NCI-H2171 treated with DMSO at 0.1 percent for 48 hours (cell line): ENCODE measurements at places on chromosomes 4 and X.

DNA sequence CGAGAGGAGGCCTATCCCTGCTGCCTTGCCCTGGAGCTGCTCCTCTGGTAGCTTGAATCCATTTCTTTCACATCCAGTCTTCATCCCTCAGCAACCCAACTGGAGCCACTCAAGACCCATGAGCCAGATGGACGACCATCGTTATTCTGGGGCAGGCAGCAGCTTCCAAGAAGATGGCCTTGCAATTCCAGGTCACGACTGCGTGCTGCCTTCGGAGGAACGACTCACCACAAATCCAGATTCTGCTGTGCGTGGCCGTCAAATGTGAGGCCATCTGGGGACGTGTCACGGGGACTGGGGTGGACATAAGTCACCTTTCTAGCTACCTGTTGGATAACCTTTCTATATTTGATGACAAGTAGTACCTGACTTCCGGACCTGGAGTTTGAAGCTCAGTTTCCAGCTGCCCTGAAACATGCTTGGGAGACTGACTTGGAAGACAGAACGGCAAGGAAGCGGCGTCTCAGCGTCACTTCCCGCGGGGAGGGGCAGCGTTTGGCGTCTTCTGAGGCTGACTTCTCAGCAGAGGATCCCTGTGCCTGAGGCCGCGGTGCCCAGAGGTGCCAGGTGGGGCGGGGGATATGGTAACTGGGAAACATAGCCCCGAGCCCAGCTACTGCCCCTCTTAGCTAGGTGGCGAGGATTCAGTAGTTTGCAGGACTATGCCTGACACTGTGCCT is 11.7 kb upstream of the TMEM271 start:
- DNase-seq: no peak

DNA sequence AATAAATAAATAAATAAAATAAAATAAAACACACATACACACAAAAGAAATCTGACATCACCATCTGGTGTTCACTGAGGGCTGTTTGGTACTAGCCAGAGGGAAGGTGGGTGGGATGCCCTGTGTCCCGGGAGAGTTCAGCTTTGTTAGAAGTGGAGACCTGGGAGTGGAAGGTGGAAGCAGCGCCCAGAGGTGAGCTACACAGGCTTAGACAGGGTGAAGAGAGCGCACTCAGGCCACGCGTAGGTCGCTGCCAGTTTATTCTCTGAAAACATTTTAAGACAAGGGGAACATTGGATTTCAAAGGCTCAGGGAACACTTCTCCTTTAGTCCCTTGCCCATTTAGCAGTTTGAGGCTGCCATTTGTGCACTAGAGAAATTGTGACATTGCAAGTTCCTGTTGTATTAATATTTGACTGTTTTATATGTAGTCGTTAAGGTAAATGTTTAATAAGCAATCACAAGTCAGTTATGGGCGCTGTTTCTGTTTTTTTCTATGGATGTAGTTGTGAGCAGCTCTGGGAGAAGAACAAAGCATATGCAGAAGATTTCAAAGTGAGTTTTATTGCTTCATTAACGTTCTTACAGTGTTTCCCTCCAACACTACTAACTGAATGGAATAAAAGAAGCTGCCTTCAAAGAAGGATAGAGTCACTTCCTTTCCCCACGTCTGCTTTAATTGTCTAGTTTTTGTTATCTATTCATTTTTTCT is 405.5 kb upstream of the NR3C2 start:
- DNase-seq: no peak

GRCh38 chrX:107625739-107626138 is 2.6 kb upstream of the PRPS1 start:
- no peak for DNase-seq

DNA sequence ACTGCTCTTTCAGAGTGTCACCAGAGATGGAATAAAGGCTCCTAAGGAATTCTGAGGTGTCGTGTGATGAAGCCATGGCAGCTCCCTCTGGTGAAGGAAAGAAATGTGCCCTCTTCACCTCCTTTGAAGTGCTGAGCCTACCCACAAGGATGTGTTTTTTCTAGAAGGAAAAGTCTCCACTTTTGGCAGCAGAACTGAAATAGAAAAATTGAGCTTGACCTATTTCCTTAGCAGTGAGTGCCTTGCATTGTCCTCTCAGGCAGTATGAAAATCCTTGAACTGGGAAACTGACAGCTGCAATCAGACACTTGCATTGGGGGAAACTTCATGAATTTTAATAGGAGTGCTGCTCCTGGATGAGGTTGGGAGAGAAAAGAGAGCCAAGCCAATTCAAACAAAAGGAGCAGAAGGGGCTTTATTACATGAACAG is 95.2 kb downstream of the DCLK2 start:
- no peak for DNase-seq

GRCh38 chr4:71595576-71596108 is 188.2 kb downstream of the GC start:
- DNase-seq: peak; percentile 97

- DNase-seq: peak; percentile 34
Observed at GRCh38 chr4:149823769-149824221, 8.2 kb upstream of the IQCM start.

GRCh38 chrX:1673337-1673736 is 58.5 kb downstream of the ASMT start:
- no peak for DNase-seq

DNA sequence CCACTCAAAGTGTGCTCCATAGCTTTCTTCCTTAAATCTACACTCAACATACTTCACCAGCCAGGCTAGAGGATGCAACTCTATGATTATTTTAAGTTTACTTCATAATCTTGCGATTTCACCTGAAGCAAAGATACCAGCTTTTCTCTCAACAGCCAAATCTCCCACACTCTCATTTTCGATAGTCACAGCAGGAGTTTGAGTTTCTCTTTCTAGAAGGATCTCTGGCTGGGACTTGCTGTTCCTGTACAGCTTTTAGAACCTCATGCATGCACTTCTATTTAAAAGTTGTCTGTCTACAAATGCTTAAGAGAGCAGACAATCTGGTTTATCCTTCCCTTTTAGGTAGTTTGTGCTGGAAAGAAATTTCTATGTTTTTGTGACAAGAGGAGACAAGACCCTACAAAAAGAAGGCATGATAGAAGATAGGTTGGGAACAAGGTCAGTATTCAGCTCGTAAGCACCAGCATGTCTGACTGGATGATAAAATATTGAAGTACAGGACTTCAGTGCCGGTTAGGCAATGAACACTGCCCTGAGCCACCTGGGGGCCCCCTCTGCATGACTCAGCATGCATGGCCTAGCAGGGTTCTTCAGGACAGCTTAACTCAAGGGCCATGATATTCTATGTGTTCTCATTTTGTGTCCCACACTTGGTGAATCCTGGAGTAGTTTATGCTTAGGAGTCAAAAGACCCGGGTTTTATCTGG is 65.6 kb downstream of the ATXN3L start:
- DNase-seq: no peak

DNA sequence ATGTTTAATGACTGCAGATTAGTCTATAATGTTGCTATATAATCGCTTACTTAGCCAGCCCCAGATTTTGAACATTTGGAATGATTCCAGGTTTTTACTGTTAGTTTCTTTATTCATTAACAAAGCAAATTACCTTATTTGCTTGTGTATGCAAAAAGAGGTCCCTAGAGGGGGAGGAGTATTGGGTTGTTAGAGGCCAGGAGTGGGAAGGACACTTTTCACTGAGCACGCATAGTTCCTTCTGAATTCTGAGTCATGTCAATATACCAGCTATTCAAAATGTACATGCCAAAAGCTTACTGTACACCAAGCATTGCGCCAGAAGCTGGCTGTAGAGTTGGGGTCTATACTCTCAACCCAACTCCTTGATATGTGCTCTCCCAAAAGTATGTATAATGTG is 5.1 kb upstream of the DGAT2L6 start:
- no peak for DNase-seq

DNA sequence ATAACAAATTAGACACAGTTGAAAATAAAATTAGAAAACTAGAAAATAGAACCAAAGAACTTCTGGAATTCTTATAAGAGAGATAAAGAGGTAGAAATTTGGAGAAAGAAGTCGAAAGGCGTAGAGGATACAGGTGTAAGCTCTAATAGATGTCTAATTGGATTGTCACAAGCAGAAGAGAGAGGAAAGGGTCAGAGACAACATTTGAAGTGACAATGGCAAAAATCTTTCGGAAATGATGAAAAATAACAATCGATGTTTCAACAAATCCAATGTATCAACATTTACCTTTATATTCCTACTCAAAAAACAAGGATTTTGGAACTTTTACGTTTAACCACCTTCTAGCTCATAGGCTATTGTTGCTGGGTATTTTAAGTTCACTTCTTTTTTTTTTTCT is 3.8 kb downstream of the CXCL8 start:
- DNase-seq: no peak

- DNase-seq: no peak
Observed at GRCh38 chr4:152041295-152041694, 280.5 kb upstream of the GATB start.
